B cell (primary cell): ENCODE measurements at places on chromosomes 12 and 14. TPM values are rescaled to one million over a fixed set of nuclear protein-coding genes. Genes with fewer than 3 reads are reported as not detected.

GRCh38 chr12:117538926-117539325 is 177.5 kb upstream of the NOS1 start:
- no peak for DNase-seq

GRCh38 chr14:51097287-51097686 is 2.4 kb upstream of the TRIM9 start:
- no peak for DNase-seq

- DNase-seq = no peak
These were observed 184.2 kb downstream of the ESR2 start for GRCh38 chr14:64109819-64110554.

- DNase-seq = no peak
These were observed 135.5 kb downstream of the CRADD start for GRCh38 chr12:93812626-93813025.

DCN gene
- total RNA-seq = not detected in 2 replicates

TPPP2 gene
- not detected in 2 replicates for total RNA-seq

DNA sequence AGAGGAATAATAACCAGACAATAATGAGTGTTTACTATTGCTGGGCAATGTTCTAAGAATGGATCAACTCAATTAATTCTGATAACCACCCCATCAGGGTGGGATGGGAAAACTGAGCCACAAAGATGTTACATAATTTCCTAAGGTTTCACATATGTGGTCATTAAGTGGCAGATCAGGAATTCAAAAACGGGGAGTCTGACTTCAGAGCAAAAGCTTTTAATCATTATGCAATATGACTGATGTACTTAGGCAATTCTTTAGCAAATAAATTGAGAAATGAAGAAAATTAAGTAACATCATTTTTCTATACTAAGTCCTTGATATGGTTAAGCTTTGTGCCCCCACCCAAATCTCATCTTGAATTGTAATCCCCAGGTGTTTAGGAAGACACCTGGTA is 53.4 kb downstream of the PLCZ1 start:
- DNase-seq = no peak

NEMF gene
- 127 and 146 TPM in 2 replicates for total RNA-seq

PLEKHG7 gene
- total RNA-seq = 23.2 and 26.7 TPM in 2 replicates

DNA sequence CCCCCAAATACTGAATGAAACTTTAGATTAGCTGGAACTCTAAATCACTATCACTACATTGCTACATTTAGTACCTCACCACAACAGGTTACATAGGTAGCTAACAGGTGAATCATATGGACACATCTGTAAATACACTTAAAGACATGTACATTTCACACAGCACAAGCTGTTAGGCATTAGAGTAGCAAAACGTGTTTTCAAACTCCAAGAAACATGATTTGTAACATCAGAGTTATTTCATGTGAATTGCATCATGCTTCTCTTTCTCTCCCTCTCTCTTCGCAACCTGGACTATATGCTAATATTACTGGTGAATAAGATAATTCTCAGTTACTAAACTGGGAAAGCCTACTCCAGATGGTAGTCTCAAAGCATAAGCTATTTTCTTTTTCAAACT is 4.3 kb downstream of the SEL1L start:
- no peak for DNase-seq

PRR4 gene
- total RNA-seq = 1.0 and 1.9 TPM in 2 replicates

- DNase-seq = no peak
These were observed 33.6 kb upstream of the STRAP start for GRCh38 chr12:15848606-15849005.

DNA sequence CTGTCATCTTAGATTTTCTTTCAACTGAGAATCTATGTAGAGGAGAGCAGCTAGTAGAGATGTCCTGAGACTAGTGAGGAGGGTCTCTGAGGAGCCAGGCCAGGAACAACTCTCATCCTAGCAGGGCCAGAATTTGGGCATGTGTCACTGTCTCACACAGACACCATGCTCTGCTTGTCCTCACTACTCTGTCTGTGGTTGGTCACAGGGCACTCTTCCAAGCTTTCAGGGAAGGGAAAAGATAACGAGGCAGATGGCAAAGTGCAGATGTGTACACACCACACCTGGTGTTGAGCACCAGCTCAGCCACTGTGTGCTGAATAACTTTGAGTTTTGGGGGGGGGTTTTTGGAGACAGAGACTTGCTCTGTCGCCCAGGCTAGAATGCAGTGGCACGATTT is 2.5 kb downstream of the SSPN start:
- DNase-seq = no peak

IFNG-AS1 gene
- total RNA-seq = 14.7 and 19.0 TPM in 2 replicates

ZNF385A gene
- 5.1 and 5.3 TPM in 2 replicates for total RNA-seq

DNA sequence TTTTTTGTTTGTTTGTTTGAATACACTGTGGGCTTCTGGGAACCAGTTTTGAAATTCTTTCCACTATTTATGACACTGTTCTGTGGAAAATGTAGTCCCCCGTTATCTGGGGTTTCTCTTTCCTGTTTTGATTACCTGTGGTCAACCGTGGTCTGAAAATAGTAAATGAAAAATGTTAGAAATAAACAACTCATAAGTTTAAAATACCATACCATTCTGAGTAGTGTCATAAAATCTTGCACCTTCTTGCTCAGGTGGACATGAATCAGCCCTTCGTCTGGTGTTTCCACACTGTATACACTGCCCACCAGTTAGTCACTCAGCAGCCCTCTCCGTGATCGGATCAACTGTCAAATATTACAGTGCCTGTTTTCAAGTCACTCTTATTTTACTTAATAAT is 5.1 kb upstream of the PAPOLA start:
- DNase-seq = no peak

OAS3 gene
- total RNA-seq = 24.9 and 25.5 TPM in 2 replicates

PTPRQ gene
- not detected in 2 replicates for total RNA-seq

- DNase-seq = no peak
These were observed 2.8 kb upstream of the KRT75 start for GRCh38 chr12:52436828-52437474.
